Stimulated activated CD8-positive, alpha-beta memory T cell treated with anti-CD3 and anti-CD28 coated beads, Interleukin-15, amount 100 ng/mL, for 48 hours (primary cell): ENCODE measurements at places on chromosomes 6 and 20.

- no peak for DNase-seq
Observed at GRCh38 chr6:39867592-39867991, 66.7 kb downstream of the MOCS1 start.

DNA sequence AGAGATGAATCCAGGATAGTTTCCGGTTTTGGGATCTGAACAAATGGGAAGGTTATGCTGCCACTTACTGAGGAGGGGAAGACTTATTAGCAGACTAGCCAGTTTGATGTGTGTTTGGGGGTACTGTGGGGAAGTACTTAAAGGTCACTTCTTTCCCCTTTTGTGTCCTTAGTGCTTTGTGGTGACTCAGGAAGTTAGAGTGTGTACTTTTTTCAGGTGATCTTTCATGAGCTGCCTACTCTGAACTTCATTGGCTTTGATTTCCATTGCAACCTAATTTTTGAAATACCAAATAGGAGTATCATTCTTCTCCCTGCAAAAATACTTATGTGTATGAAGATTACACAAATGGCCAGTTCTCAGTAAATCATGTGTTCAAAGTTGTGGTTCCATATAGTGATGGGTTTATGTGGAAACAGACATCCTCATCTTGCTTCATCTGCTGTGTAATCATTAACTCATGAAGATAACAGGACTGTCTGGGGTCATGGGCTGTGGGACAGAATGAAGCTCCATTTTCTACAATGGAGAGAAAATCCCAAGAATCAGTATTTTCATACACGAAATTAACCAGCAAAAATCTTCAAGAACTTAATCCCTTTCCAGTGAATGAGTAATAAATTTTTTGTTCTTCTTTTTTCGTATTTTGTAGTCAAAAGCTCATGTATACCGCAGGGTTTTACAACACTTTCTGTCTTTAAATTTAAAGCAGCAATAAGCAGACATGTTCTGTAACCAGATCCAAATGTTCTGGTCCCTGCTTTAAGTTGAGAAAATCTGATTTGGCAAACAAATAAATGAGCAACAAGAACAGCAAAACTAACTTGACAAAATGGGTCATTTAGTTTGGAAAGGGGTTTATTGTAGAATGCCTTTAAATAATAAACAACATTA is 272.2 kb upstream of the FLRT3 start:
- no peak for DNase-seq

DNA sequence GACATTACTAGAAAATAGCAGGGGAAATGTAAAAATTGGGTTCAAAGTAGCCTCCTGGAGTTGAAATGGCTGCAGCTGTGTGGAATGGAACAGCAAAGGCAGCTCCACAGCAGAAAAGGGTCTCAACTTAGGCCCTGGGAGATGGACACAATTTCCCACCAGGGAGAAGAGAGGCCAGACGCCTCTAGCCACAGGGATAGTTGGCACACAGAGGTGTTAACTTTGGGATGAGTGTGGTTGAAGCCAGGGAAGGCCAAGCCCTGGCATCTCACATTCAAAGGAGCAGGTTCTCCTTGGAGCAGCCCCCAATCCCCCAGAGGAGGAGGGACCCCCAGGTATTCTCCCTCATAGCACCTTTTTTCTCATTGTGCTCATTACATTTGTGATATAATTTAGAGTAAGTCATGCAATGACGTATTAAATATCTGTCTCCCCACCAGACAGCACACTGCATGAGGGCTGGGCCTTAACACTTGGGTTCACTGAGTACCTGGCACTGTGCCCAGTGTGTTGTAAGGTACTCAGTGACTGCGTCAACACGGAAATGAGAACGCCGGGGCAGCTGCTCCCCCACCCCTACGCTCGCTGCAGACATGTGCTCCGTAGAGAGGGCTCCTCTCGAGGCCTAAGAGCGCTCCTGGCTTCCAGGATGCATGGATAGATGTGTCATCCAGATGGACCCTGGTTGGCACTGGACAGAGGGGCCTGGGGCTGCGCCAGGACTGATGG is 76.0 kb upstream of the CD93 start:
- DNase-seq, result no peak

GRCh38 chr6:75550544-75551167 is 51.0 kb upstream of the SENP6 start:
- no peak for DNase-seq

GRCh38 chr6:107827541-107827940 is 3.4 kb upstream of the SCML4 start:
- peak; percentile 54 for DNase-seq

DNA sequence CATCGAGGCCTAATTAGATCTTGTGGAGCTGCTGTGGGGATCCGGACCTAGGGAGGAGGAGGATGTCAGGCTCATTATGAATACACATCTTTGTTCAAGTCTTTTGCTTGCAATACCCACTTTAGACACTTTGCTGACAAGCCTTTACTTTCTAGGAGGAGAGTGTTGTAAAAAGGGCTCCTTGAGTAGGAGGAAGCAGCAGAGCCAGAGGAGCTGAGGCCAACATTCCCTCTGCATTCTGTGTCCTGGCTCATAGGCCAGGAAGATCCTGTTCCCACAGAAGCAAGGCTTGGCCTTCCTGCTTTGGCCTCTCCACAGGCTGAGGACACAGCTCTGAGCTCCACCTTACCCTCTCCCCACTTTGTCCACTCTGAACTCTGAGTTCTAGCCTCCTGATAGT is 67.1 kb downstream of the TPD52L1 start:
- no peak for DNase-seq

DNA sequence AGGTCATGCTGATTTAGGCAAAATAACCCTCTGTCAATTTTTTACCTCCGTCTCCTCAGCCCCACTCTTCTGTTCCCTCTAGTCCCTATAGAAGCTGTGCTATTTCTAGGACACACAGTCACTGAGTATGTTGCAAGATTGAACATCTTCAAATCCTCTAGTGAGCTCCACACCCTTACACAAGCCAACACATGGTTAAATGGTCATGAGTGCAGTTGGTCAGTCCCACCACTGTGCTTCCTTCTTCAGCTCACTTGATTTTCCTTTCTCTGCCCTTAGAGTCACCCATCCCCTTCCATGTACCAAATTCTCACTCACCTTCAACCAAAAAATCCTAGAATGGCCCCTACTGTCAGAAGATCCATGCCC is 48.2 kb upstream of the F13A1 start:
- no peak for DNase-seq
